ENCODE measurements at places on chromosomes 16 and 17.

DNA sequence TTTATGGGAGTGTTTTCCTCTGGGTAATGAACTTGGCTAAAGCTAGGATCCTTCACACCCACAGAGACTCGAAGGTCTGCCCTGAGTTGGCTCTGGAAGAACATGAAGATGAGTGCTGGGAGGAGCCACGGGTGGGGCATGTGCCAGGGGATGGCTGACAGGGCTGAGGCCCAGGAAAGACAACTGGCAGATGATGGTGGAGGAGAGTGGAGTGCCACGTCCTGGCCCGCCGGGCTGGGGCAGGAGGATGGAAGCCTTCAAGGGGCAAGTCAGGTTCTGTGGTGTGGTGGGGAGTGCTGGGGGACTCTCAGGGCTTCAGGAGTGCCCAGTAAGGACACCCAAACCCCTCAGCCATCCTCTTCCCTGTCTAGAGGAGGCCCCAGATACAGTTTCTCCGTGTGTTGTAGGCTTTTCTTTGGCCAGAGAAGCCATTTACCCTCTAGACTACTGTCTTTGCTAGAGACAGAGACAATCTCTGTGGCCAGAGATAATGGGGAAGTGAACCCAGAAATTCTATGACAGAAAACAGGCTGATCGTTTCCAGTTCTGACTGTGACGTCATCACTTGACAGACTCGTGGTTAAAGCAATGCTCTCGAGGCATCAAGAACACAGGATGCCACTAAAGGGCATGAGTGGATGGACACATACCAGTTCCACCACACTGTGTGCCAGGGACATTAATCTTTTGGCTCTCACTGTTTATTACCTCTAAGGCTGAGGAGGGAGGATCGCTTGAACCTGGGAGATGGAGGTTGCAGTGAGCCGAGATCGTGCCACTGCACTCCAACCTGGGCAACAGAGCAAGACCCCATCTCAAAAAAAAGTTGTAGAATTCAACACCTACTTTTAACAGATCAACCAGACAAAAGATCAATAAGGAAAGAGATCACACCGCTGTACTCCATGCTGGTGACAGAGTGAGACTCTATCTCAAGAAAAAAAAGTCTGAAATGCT, 18.6 kb upstream of the SLC5A10 start:
- no peak for DNase-seq

- no peak for DNase-seq
Observed at GRCh38 chr16:51592535-51593300, 441.6 kb upstream of the SALL1 start.

DNA sequence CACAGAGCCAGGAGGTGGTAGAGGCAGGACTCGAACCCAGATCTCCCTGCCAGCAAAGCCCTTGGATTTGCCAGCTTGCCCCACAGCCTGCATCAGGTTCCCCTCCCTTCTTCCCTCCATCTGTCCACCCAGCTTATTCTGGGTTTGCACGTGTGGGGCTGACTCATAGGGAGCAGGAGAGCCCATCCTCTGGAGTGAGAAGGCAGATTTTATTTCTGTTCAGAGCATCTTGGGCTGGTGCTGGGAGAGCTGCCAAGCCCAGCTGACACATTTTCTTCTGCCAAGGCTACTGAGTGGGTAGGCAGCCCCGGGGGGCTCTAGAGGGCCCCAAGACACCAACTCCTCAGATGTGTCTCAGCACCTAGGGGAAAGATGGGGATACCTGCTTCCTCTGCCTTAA, 106.3 kb upstream of the CRHR1 start:
- DNase-seq: no peak

DNA sequence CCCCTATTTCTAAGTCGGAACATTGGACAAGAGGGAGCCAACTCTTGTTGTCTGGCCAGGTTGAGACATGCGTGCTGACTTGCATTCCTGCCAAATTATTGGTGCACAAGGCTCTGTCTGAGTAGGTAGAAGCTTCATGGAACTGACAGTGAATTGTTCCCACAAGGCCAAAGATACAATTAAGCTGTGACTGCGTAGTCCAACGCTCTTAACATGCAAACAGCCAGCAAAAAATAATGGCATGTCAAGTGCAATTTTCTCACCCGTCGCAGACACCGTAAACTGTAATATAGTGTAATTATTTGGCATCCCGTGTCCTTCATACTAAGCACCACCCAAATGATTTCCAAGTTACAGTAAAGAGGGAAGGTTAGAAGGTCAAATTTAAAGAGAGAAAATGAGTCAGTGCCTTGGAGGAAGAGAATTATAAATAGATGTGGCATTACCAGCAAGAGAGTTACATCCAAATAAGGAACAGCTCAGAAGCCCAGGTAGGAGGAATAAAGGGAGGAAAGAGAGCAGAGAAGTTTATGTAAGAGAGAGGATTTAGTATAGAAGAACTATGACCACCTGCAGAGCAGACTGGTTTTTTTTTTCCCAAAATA, 21.8 kb downstream of the CDH8 start:
- DNase-seq: no peak

DNA sequence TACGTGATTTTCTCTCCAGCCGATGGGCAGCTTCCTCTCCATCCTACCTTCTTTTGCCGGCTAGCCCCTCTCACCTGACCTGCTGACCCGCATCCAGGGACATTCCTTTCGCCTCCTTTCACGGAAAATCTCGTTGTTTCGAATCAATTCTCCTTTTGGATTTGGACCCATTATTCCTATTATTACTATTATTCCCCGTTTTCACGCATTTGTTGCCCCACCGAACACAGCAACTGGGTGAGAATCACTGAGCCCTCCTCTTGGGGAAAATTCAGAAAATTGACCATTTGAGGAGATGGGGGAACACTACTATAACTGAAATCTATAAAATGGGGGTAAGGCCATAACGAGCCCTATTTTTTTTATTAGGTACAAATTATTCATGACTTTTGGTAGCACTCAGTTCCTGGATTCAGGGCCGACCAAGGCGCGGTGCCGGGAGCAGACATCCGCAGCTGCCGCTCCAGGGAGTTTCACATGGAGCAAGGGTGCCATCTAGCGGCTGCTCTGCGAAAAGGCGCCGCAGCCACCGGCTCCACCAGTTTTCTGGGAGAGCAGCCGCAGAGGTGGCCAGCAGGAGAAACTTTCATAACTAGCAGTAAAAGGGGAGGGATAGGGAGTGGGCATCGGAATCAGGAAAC, 3.3 kb upstream of the HOXB8 start:
- peak; percentile 63 for DNase-seq

GRCh38 chr17:11178581-11178980, 62.4 kb upstream of the SHISA6 start:
- no peak for DNase-seq

DNA sequence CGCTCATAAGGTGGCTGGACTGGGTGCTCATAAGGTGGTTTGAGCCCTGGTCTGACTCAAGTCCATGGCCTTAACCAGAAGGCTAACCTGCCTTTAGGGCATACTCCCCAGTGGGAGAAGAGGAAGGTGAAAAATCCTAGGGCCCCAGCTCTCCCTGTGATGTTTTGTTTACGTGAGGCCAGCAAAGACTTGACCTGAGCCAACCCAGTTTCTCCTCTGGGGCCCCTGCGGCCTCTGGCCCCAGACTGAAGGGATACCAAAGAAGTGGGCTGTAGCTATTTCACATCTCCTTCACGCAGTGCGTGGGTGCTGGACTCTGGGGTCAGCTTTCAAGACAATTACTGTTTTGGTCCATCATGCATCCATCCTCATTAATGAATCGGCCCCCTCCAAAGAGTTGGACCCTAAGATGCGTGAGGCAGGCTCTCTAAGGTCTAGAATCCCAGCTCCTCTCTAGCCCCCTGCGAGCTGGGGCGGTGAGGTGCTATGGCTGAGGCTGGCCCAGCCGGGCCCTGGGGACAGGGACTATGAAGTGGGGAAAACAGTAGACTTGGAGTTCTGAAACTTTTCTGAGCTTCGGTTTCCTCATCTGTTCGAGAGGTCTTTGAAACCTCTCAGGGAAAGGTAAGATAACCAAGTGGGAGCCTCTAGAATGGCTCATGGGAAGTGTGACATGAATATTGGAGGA, 1.5 kb downstream of the SH2B1 start:
- no peak for DNase-seq

GRCh38 chr17:45436161-45436560, 3.5 kb upstream of the ARHGAP27 start:
- DNase-seq: no peak

DNA sequence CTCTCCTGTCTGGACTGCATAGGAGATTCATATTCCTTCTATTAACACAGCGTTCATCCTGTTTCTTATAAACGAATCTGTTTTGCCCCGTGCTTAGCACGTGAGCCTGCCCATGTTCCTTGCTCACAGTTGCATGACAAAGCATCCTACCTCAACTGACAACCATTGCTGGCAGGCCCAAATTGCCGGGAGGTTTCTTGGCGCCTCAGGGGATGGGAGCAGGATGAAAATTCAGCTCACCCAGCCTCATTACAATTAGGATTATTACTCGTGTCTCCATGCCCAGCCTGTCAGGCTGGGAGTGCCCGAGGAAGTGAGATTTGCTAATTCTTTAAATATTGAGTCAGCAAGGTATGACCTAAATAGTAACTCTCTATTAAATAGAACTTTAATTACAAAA, 36.7 kb upstream of the HELZ start:
- no peak for DNase-seq

All from stimulated activated CD4-positive, alpha-beta T cell treated with anti-CD3 and anti-CD28 coated beads, Interleukin-1b, Interleukin-23, amount 100 ng/mL, for 24 hours (primary cell).